T-helper 2 cell treated with Interferon-gamma antibody and Interleukin-4, amounts not matched to agents 100 ng/mL and 5 ng/mL, for 36 hours (primary cell): ENCODE measurements at places on chromosomes 6 and 20. TPM values are rescaled to one million over a fixed set of nuclear protein-coding genes. Genes with fewer than 3 reads are reported as not detected.

The C2 gene
- 0.64 and 1.5 TPM in 2 replicates for total RNA-seq

The CRISP1 gene
- not detected in 2 replicates for total RNA-seq

The PRR18 gene
- not detected in 2 replicates for total RNA-seq

The ZSCAN23 gene
- 0.43 and 0.86 TPM in 2 replicates for total RNA-seq

The GNMT gene
- 0.98 and 1.00 TPM in 2 replicates for total RNA-seq

The PTGIS gene
- total RNA-seq, result 22.7 and 23.7 TPM in 2 replicates

The THBS2 gene
- total RNA-seq, result not detected in 2 replicates

The BMP7 gene
- total RNA-seq, result not detected in 2 replicates

The NRSN1 gene
- total RNA-seq, result not detected in 2 replicates

The PRDM13 gene
- total RNA-seq, result not detected in 2 replicates

The ARMH2 gene
- 0.61 and 1.4 TPM in 2 replicates for total RNA-seq

The PHACTR3 gene
- not detected in 2 replicates for total RNA-seq

The MRAP2 gene
- total RNA-seq, result not detected in 2 replicates

The CPNE5 gene
- total RNA-seq, result 2.2 and 2.5 TPM in 2 replicates

The ZNF337 gene
- total RNA-seq, result 16.0 and 16.7 TPM in 2 replicates
